Mammary epithelial cell (primary cell): ENCODE measurements at places on chromosomes 6 and 20. TPM values are rescaled to one million over a fixed set of nuclear protein-coding genes. Genes with fewer than 3 reads are reported as not detected.

DNA sequence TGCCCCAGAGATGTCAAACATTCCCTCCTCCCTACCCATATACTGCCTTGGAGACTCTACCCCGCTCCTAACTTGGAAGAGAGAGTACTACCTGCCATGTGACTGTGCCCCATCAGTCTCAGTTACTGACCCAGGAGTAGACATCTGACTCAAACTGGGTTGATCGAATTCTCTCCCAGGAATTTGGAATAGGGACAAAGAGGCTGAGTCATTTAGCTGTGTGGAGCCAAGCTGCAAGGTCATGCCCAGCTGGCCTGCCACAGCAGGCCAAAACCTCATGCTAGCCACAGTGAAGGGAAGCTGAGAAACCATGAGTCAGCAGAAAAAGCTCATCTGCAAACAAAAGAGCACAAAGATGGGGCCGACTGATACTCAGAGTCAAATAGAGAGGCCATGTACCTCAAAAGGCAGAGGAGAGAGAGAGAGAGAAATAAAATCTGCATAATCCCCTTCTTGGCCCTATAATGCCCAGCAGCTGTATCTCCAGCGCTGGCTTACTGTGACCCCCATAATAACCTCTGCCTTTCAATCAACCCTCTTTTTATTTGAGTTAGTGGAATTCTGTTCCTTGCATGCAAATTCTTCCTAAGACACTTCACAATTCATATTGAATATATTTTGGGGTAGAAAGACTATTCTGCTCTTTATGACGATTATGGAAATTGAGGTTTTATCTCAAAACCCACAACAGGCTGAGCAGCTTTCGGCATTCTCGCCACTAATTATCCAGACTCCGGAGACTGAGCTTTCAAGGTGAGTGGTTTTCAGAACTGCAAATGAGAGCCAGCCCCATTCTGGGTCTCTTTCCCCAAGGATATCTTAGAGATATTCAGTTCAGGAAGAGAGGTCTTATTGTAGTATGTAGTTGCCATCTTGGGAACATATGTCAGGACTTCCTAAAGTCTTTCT lies 21.4 kb upstream of the AKIRIN2 start:
- DNase-seq = peak; percentile 98

GRCh38 chr20:42336576-42336975 lies 718.4 kb upstream of the CHD6 start:
- DNase-seq = no peak

- no peak for DNase-seq
Measured at GRCh38 chr20:22823119-22823518, 212.0 kb upstream of the SSTR4 start.

DNA sequence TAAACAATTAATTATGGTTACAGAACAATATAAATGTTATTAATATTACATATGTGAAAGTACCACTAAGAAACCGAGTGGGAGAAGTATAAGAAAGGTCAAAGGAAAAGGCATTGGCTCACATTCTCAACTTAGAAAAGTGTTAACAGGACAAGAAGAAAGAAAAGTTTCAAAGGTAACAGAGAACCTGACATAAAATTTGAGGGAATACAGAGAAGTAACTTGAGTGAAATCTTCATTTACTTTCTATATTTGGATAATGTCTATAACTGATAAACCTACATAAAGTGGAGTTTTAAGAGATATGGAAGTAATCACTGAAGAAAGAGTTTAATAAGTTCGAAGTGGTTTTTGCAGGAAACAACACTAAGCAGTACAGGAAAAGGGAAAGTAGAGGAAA lies 30.1 kb downstream of the REPS1 start:
- DNase-seq = no peak

DNA sequence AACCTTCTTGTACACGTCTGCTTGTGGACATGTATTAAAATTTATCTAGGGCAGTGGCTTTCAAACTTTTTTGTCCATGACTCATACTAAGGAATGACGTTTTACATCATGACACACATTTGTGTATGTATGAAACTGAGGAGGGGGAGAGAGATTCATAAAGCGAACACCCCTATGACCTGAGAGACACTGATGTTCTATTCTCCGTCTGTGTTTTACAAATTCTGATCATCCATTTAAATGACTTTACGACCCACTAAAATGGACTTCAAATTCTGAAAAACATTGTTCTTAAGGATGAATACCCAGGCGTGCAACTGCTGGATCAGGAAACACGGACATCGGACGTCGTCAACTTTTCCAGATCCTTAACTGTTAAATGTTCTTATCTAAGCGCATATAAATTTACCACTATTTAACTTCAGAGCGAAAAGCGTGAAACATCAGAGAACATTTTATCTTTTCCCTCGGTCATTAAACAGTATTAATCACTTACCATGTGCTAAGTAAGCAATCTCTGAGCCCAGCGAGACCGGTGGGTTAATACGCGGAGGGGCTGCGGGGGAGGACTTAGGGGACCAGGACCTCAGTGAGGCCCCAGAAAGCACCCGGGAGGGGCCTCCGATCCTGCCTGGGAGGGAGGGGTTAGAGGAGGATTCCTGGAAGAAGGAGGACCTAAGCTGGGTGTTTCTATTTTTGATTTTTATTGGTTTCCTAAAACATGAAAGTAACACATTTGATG lies 1.2 kb downstream of the PLAGL1 start:
- DNase-seq = peak; percentile 49

DNA sequence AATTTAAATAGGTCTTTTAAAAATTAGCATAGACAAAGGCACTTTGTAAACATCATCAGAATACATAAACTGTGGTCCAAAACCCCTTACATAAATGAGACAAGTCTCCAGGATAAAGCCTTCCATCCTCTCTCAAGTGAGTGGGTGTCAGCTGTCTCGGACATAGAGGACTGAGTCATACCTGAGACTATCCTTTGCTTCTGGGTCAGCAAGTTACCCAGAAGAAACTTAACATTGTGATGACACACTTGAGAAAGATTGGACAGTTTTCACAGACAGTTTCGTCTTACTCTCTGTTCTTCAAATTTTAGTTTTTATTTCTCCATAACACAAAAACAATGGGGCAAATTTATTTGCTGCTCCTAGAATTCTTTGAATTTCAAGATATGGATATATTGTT lies 838.0 kb downstream of the DHX35 start:
- DNase-seq = peak; percentile 89

- DNase-seq = no peak
Measured at GRCh38 chr20:7500231-7500663, 440.0 kb downstream of the HAO1 start.

GRCh38 chr6:30311671-30312070 lies 15.1 kb upstream of the TRIM39 start:
- no peak for DNase-seq

GRCh38 chr6:19662911-19663310 lies 174.3 kb upstream of the ID4 start:
- no peak for DNase-seq

DNA sequence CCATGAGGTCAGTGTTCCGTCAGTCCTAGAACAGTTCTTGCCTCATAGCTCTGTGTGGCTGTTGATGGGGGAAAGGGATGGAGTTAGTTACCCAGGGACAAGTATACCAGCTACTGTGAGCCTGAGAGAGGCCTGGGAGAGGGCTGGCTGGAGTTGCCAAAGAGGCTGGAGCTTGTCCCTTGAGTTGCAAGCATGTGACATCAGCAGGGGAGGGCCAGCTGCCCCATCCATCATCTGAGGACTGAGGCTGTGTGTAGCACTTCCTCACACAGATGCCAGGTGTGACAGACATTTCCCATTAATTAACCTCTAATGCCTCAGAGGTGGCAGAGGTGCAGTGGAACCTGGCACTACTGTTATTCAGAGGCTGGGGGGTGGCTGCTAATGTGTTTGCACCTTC lies 131.6 kb downstream of the PHACTR3 start:
- no peak for DNase-seq

DNA sequence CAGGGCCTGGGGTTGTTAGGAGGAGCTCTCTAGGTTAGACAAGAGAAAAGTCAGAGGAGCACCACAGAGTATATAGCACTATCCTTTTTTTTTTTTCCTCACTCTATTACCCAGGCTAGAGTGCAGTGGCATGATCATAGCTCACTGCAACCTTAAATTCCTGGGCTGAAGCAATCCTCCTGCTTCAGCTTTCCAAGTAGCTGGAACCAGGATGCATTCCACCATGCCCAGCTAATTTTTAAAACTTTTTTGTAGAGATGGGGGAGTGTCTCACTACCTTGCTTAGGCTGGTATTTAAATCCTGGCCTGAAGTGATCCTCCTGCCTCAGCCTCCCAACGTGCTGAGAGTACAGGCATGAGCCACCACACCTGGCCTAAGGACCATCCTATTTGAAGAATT lies 19.3 kb upstream of the AKIRIN2 start:
- no peak for DNase-seq

- DNase-seq = no peak
Measured at GRCh38 chr6:50404643-50405042, 308.7 kb upstream of the TFAP2D start.

- peak; percentile 6 for DNase-seq
Measured at GRCh38 chr6:17418281-17419188, 25.1 kb downstream of the CAP2 start.

GRCh38 chr6:8170245-8170644 lies 67.9 kb upstream of the EEF1E1 start:
- DNase-seq = no peak

DNA sequence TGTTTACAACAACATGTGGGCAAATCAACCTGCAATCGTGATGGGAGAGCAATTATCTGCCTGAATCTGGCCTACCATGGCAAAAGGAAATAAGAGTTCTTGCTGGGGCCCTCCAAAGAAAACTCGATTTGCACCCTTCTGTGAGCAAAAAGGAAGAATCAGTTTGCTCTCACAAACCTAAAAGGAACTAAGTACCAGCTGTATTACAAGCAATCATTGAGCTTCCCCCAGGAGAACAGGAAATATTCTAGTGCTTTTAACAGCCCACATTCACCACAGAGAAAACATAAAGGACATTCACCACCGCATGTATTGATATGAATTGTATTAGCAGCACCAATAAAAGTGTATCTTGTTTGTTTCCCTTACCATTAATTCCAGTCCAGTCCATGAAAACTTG lies 75.0 kb downstream of the MBOAT1 start:
- DNase-seq = no peak

DNA sequence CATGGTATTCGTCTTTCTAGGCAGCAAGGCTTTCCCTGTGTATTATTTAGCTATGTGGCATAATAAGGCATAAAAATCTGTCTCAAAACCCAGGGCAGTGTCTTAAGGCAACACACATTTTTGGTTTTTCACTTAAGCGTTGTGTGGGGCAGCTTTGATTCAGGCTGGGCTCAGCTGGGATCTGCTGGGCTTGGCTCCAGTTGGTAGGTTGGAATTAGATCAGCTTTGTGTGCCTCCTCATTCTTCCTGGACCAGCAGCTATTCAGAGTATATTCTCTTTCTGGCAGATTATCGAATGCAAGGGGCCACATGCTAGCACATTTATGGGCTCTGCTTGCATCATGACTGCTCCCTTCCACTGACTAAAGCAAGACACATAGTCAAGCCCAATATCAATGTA lies 487.9 kb downstream of the RFPL4B start:
- no peak for DNase-seq

GRCh38 chr6:139500977-139501376 lies 126.5 kb upstream of the CITED2 start:
- peak; percentile 16 for DNase-seq

DNA sequence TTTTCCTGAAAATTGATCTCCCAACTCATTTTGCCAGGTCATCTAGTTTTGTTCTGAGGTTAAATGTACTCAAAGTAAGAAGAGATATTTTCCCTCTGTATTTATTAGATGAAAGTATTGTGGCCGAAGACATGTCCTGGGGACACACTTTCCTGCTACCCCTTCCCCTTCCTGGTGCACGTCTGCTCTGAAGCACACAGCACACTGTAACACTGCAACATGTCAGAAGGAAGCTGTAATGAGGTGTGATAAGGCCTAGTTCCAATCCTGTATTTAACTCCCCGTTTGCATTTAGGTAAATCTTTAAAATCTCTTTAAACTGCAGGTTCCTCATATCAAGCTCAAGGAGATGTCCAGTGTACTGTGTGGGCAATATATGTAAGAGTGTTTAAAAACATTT lies 99.4 kb downstream of the HDGFL1 start:
- DNase-seq = no peak

- DNase-seq = no peak
Measured at GRCh38 chr6:91442342-91442741, 855.5 kb upstream of the MAP3K7 start.

DNA sequence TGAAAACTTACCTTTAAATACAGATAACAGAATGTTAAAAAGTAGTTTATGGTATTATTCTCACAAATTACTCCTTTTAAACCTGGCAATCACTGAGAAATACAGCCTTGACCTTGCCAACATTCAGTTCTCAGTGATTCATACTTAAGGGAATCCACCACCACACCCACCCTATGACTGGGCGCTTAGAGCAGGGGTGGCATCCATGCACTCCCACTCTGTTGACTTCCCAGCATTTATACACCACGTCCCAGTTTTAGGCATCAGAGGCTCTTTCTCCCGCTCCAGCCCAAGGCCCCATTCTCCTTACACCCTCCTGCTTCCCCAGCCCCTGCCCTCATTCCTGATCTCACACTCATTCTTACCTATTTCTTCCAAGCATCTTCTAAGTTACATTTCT lies 16.3 kb downstream of the TRAF3IP2 start:
- DNase-seq = peak; percentile 90

EPPIN gene
- total RNA-seq = not detected in 2 replicates

DNMT3B gene
- total RNA-seq = 1.2 TPM

KIAA1755 gene
- 0.83 TPM for total RNA-seq

AGER gene
- 0.33 TPM for total RNA-seq

OR2B6 gene
- not detected for total RNA-seq

PHACTR1 gene
- total RNA-seq = 0.33 TPM

GNAS-AS1 gene
- total RNA-seq = 0.33 TPM

SPDEF gene
- 0.16 TPM in 1 of 2 replicates, not detected in the other for total RNA-seq

PSMB8 gene
- 21.0 TPM for total RNA-seq

MYLK2 gene
- total RNA-seq = under 0.01 TPM

ZGPAT gene
- total RNA-seq = 11.8 TPM

OR2H1 gene
- not detected for total RNA-seq

ADAM33 gene
- 0.33 TPM for total RNA-seq

COX4I2 gene
- not detected in 2 replicates for total RNA-seq
